Midbrain (tissue), 1 donor: ENCODE measurements at places on chromosomes 3 and 15.

DNA sequence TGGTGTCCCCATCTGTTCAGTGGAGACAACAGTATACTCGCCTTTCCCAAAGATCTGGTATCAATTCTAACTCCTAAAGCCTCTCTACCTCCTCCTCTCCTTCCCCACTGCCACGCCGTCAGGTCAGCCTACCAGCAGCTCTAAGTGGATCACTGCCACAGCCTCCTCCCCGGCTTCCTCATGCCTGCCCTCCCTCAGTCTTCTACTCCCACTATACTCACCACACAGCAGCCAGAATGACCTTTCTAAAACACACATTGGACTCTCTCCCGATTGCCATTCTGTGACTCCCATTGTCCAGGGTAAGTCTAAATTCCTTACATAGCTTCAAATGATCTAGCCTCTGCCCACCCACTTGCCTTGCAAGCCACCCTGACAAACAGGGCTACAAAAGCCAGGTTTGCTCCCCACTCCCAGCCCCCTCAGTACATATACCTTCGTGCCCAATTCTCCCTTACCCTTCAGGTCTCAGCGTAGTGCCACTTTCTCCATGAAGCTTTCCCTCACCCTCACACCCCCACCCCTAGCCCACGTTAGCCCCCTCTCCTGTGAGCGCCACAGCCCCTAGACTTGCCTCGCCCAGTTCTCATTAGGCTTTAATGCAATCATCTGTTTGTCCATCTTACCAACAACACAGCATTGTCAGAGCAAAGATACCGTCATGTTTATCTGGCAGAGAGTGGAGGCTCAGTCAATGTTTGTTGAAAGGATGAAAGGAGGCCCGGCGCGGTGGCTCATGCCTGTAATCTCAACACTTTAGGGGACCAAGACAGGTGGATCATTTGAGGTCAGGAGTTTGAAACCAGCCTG is 9.5 kb upstream of the SEMA7A start:
- no peak for DNase-seq

DNA sequence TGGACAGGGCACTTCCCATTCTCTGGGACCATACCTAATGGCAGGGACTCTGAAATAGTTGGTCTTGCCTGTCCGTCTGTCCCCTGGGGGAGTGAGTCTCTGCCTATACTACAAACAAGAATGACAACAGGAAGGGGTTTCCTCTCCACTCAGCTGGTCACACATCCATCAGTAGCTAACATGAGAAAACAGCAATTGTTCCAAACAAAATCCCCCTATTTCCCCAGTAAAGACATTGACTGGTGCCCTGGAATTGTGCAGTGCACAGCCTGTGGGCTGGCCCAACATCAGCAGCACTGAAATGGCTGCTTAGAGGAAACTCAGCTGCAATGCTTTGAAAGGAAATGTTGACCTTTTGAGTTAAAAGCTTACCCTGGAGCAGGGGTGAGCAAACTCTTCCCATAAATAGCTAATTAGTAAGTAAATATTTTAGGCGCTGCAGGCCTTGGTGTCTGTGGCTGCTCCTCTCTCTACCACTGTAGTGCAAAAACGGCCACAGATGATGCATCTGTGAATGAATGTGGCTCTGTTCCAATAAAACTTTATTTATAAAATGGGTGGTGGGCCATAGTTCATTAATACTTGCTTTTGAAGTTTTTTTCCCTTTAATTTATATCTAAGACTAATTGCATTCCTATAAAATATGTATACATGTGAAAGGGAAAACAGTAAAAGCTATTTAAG is 174.3 kb downstream of the KLF13 start:
- DNase-seq, result no peak

DNA sequence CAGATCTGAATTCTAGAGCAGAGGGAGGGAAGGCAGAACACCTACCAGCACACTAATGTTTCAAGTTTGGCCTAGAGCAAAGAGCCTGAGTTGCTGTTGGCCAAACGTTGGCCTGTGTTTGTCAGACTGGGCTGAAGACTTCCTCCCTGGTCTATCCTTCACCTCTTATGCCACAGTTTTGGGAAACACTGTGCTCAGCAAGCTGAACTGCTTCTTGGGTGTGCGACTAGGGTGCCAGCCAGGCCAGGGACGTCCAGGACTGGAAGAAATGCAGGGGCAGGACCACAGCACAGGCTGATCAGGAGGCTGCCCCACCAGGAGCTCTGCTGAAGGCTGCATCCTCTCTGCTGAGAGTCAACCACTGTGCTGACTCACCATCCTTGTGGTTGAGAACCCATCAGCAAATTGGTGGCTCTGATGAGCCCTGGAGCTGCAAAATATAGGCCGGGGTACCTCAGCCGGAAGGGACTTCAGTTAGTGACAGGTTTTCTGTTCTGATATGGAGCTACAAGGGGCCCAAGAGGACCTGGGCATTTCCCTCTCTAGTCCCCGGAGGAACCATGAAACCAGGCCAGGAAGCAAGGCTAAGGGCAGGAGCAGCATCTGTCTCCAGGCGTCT is 131.6 kb upstream of the RASGRP1 start:
- no peak for DNase-seq

DNA sequence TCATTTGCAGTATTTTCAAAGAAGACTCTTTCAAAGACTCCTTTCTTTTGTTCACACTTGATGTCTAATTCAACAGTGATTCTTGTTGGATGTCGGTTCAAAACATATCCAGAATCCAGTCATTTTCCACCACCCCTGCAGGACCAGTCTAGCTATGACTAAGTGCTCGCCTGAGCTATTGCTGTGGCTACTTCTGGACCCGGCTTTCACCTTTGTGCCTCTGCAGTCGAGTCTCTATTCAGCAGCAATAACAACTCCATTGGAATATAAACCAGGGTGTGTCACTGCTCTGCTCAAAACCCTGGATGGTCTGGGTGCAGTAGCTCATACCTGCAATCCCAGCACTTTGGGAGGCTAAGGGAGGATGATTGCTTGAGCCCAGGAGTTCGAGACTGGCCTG is 55.0 kb downstream of the PRICKLE2 start:
- no peak for DNase-seq

DNA sequence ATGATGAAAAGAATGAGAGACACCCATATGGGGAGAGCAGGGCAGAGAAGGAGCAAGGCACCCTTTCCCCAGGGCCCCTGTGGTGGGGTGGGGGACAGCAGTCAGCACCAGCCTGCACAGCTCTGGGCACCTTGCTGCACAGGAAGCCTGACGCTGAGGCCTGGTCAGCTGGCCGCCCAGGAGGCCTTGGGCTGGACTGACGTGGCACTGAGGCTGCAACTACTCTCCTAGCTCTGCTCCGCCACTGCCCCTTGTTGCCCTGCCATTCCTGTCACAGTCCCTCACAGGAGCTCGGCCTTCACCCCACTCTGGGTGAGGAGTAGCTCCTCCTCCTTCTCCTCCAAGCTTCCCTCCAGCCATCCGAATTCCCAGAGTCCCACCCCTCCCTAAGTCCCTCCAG is 99.7 kb downstream of the CPN2 start:
- no peak for DNase-seq

DNA sequence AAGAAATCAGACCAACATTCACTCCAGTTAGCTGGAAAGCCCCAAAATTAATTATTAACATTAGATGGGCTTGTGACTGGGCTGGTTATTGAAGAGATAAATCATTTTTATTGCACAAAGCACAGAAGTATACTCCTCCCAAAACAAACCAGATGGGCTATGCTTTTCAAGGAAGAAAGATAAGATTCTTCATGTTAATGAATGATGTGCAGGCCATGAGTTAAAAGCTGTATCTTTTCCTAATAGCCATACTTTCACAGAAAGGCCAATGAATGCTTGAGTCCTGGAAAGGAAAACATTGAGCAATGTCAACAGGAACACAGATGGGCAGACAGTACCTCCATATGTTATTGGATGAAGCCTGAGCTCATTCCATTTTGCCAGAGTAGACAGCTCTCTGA is 55.4 kb downstream of the OCA2 start:
- DNase-seq, result no peak

GRCh38 chr15:59266028-59266427 is 59.4 kb downstream of the LDHAL6B start:
- no peak for DNase-seq

DNA sequence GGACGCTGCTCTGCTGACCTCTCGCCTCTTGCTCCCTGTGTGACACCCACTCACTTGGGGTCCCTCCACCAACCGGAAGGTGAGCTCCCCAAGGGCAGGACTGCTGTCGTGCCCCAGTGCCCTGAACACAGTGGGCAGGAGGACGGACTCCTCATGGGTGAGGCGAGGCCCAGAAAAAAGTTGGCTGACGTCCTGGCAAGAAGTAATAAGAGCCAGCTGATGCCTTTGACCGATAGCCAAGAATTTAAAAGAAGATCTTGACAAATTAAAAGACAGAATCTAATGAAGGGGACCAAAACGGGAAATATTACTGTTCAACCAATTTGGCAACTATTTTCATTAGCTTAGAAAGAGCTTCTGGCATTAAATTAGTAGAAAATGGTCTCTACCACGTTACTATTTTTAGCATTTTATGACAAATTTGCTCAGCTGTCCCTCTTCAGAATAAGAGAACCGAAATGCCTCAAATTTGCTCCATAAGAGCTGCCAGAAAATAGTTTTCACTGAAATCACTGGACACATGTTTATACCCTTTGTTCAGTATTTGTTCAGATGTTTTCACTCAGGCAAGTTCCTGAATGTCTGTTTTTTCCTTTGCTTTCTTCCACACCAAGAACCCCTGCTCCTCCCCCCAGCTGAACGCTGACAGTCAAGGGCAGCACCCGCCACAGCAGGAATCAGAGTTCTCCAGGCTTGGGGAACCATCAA is 60.5 kb downstream of the XXYLT1 start:
- DNase-seq, result no peak

GRCh38 chr3:65851827-65852226 is 186.9 kb downstream of the MAGI1 start:
- no peak for DNase-seq

- DNase-seq, result no peak
Measured at GRCh38 chr3:46542801-46543201, 23.3 kb downstream of the LRRC2 start.
